ENCODE measurements at places on chromosomes 4 and X.
A peak's percentile ranks its signal among the peaks of the same experiment; 100 is the strongest.

- DNase-seq = no peak
Observed at GRCh38 chrX:72121383-72121782, 10.3 kb downstream of the RTL5 start.

DNA sequence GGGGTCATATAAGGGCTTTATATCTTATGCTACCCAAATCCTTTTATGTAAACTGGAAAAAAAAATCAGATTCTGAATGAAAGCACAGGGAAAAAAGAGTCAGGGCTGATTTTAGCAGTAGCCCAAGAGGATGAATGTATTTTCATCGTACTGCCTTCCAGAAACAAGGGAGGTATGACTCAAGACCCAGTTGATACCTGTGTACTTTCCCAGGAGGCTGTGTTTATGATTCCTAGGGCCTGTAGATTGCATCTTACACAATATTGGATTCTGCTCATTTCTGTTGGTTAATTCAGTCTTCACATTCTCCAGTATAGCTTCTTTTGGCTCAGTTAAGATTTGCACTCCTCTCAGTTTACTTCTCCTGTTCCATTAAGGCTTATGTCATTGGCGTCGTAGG, 127.9 kb upstream of the LIMCH1 start:
- no peak for DNase-seq

DNA sequence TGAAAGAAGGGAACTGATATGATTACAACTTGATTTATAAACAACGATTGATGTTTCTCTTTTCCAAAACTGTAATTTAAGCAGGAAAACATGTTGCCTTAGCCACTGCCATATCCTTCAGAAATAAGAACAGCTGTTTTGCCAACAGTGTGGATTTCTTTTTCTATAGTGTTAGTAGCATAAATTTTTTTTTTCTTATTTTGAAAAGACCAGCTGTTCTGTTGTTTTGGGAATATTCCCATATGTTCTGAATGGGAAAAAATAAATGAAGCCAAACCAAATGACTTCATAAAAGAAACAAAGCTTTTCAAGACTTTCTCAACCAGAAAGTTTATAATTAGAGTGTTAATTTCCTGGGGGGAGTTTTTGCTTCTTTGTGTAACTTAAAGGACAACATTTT, 83.9 kb upstream of the ARHGAP24 start:
- no peak for DNase-seq

DNA sequence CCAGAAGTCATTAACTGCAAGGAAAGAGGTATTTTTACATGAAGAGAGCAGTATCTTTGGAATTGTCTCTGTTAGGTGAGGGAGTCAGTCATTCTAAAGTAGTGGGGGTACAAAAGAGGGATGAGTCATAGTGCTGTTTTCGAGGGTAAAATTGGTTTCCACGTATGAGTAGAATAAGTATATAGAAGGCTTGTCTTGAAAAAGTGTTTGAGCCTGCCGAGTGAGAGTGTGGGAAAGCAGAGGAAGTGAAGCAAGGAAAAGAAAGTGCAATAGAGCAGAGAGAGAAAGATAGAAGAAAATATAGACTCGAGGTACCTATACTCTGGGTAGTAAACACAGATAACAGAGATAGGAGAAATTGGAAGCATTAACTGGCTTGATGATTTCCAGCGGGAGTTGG, 696.4 kb downstream of the DMD start:
- no peak for DNase-seq

- no peak for DNase-seq
Observed at GRCh38 chrX:106940068-106940467, 19.9 kb downstream of the CLDN2 start.

DNA sequence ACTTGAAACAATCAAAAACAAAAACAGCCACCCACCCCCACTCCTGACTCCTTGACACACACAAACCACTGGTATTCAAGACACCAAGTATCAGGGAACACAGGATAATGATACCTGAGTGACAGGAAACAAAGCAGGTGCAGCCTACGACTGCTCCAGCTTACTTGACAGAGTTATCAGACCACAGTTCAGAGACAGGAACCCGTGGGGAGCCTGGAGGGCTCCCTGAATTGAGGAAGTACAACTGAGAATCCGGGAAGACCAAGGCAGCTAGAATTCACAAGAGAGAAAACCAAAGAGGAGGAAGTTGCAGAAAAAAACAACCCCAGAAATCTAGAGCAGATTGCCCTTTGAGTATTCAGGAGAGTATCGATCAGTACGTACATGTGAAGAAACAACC, 20.5 kb downstream of the COMMD8 start:
- DNase-seq = no peak

DNA sequence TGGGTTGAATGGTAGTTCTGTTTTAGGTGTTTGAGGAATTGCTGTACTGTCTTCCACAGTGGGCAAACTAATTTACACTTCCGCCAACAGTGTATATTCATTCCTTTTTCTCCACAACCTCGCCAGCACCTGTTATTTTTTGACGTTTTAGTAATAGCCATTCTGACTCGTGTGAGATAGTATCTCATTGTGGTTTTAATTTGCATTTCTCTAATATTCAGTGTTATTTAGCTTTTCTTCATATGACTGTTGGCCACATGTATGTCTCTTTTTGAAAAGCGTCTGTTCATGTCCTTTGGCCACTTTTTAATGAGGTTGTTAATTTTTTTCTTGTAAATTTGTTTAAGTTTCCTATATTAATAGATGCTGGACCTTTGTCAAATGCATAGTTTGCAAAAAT, 26.9 kb upstream of the WDR17 start:
- no peak for DNase-seq

GRCh38 chr4:3042226-3042625, 32.1 kb downstream of the HTT-AS start:
- no peak for DNase-seq

- no peak for DNase-seq
Observed at GRCh38 chrX:155535866-155536265, 76.9 kb downstream of the TMLHE start.

DNA sequence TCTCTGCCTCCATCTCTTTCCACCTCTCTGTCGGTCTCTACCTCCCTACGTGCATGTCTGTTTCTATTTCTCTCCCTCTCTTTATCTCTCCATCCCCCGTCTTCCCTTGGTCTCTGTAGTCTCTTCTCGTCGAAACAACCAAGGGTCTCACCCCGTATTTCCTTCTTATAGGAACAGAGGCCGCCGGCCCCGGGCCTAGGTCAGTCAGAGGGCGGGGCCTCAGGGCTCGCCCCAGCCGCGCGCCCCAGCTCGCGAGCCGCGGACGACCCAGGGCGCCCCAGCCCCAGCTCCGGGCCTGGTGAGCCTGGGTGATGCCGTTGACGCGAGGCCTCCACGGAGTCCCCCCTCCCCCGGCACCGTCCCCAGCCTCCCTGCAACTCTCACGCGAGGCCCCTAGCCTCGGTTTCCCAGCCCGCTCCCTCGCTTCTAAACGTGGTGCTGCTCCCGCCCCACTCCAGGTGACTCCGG, 6.6 kb downstream of the TIMM17B start:
- DNase-seq = peak; percentile 42

DNA sequence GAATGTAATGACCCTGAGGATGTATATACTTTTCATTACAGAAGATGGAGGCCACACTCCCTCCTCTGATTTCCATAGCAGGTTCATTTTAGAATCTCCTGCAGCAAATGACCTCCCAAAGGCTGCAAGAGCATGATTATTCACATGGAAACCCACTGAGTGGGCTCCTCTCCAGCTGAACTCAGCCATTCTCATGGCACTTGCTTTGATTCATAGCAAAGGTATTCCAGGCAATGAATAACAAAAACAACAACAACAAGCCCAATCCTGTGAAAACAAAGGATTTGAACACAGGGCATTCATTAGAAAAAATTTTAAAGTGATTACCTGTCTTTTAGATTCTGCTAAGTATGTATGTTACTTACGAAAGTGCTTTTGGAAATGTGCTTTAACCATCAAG, 894.0 kb upstream of the FRG1 start:
- DNase-seq = no peak

DNA sequence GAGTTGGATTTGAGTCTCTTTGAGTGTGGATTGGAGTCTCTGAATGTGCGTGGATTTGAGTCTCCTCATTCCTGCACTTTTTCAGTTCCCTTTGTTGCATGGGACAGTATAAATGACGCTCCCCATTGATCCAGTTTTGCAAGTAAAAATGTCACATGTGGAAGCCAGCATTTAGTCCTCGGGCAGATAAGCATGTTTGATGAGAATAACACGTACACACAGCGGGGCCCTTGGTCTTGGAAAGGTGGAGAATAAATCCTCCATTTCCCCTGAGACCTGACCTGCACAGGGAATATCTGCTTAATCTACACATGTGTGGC, 8.1 kb downstream of the P2RY8 start:
- no peak for DNase-seq

DNA sequence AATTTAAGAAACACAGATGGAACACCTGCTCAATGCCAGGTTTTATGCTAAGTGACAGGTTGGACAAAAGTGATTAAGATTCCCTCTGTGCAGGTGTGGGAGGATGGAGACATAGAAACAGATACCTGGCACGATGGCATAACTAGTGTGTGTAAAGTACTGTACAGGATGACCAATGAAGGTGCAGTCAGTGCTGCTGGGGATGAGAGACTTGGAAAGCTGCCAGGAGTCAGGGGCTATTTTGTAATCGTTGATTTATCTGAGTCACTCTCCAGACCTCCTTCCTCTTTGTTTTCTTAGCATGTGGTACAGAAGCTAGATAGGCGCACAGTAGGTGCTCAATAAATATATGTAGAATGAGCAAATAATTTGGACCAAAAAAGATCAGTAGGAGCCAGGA, 58.2 kb downstream of the CWH43 start:
- DNase-seq = no peak

- no peak for DNase-seq
Observed at GRCh38 chr4:108247387-108248049, 78.8 kb upstream of the LEF1 start.

Measured in D341Med (cell line).